Astrocyte of the spinal cord (primary cell): ENCODE measurements at places on chromosomes 5 and 9.

DNA sequence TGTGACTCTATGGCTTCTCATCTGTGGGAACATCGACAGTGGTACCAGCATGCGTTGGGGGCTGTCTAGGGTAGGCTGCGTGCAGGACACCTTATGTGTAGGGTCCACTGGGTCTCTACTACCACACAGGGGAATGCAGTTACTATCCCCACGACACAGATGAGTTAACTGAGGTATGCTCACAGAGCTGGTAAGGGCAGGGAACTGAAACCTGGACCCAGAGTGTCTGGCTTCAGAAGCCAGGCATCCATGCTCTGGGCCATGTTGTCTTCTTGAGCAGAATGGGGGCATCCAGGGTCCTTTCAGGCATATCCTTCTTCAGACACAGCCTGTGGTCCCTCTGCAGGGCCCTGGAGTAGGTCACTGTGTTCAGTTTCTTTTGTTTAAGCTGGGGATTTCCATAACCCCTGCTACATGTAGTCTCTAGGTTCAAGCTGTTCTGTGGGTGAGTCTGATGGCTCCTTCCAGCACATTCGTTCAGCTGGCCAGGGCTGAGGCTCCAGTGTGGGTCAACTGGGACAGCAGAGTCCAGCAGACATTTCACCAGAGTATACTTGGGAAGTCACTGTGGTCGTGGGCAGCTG, 148.8 kb downstream of the GADD45G start:
- no peak for DNase-seq

DNA sequence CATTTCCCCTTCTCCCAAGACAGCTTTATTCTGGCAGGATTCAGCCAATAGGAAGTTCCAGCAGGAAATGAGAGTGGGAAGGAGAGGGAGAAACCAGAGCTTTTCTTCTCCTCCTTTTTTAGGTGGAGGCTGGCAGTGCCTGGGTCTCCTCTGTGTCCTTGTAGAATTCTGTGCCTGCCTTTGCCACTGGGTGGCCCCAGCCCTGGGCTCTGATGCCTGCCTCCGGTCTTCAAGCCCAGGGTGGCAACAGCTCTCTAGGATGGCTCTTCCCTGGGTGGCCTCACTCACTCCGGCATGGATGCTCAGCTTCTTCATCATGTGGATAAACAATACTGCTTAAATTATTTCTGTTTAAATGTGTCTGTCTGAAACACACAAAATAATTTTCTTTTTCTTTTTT, 694.8 kb downstream of the SEMA5A start:
- no peak for DNase-seq

- DNase-seq: no peak
Observed at GRCh38 chr5:106649031-106649430, 1021.7 kb downstream of the EFNA5 start.

GRCh38 chr5:175860531-175861045, 10.8 kb upstream of the CPLX2 start:
- DNase-seq: no peak

- no peak for DNase-seq
Observed at GRCh38 chr5:170603109-170603508, 99.3 kb downstream of the KCNIP1 start.

GRCh38 chr5:59810041-59810440, 83.5 kb downstream of the PDE4D start:
- DNase-seq: peak; percentile 74

DNA sequence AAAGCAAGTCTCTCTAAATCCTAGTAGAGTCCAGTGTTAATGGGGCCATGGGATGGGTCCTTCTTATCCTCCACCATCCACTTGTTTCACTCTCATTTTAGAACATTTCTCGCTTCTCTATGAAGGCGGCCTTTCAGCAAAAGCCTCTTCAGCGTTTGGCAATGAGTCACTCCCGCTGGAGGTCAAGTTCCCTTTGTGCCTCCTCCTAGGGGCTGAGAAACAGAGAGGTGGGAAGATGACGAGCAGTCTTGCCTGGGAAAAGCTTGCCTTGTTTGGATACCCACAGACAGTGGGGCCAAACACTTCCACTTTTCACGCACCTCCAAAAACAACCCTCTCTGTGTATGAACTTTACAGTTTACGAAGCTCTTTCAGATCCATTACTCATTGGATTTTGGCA, 168.8 kb downstream of the GABBR2 start:
- peak; percentile 59 for DNase-seq

- no peak for DNase-seq
Observed at GRCh38 chr9:99166149-99166548, 55.6 kb downstream of the ALG2 start.

GRCh38 chr5:31285025-31285424, 91.5 kb downstream of the CDH6 start:
- no peak for DNase-seq

GRCh38 chr9:126809068-126809467, 4.2 kb downstream of the ZBTB43 start:
- no peak for DNase-seq

- peak; percentile 35 for DNase-seq
Observed at GRCh38 chr9:137302449-137303150, 529 bp upstream of the NRARP start.

- no peak for DNase-seq
Observed at GRCh38 chr9:135930446-135931345, 23.4 kb upstream of the CAMSAP1 start.

DNA sequence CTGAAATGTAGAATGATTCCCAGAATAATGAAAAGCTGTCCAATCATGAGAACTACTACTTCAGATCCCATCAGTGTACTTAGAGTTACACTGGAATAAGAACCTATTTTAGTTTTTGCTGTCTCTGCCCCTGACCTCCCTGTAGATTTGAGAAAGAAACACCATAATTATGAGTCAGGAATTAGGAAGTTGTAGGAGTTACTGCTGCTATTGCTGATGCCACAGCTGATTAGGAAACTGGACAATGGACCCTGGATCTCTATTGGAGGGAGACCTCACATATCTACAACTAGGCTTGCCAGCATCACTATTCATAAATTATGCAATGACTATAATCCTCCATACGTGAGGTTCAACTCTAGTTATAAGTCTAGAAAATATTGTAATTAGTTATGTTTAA, 48.8 kb upstream of the EDIL3 start:
- peak; percentile 32 for DNase-seq

DNA sequence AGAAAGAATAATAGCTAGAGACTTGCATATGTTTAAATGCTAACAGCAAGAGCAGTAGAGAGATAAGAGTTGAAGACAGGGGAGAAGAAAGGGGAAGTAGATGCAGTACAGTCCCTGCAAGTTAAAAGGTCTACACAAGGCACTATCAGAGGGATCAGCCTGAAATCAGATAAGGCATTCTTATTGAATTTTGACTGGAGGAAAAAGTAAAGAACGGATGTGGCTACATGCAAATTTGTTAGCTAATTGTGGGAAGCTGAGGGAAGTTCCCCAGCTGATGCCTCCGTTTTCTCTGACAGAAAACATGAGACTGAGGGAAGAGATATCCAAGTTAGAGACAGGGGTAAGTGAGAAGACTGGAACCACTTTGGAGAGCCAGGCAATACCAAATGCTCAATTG, 12.9 kb upstream of the RHOBTB3 start:
- no peak for DNase-seq

- DNase-seq: peak; percentile 95
Observed at GRCh38 chr9:98488571-98489312, 220.0 kb downstream of the GABBR2 start.

- no peak for DNase-seq
Observed at GRCh38 chr9:129322641-129323375, 144.7 kb upstream of the IER5L start.

DNA sequence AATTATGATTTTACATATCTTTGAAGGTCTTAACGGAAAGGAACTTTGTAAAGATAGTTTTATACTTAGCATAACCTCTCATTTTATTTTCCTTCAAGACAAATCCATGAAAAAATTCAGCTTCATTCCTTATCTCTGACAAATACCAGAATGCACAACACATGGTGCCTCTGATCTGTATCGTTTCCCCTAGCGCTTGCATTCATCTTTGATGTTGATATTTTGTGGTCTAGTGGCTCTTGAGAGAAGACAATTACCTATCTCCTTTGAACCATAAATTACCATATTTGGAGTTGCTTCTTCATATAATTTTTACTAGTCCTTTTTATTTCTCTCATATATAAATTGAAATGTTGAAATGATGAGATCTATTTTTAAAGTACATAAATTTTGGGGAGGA, 551.3 kb downstream of the PDE4D start:
- no peak for DNase-seq

GRCh38 chr9:134970719-134971118, 53.0 kb upstream of the FCN1 start:
- DNase-seq: no peak

DNA sequence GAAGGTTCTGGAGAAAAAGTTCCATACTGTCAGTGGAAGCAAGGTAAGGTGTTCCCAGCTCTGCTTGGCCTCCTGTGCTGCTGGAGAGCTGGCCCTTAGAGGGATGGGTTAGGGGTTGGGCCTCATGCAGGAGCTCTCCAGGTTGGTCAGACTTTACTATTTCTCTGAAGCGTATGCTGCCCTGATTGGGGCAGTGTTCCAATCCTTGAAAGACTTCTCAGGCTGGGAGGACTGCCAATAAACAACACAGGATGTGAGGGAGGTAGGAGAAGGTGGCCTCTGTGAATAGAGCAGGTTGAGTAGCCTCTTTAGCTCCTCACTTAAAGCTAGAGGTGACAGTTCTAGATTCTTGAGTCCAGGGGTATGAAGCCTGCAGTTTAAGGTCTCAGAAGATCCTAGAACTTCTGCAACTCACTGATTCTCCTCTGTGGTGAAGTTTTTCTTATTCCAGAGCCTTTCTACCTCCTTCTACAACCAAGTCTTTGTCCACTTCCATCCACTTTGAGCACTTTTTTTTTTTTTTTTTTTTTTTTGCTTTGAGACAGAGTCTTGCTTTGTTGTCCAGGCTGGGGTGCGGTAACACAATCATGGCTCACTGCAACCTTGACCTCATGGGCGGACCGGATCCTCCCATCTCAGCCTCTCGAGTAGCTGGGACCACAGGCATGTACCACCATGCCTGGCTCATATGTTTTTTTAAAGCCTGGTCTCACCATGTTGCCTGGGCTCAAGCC, 3.0 kb downstream of the HNRNPAB start:
- peak; percentile 73 for DNase-seq

GRCh38 chr5:1387059-1387755, 42.3 kb upstream of the CLPTM1L start:
- no peak for DNase-seq

GRCh38 chr5:80754900-80755299, 100.1 kb upstream of the DHFR start:
- DNase-seq: peak; percentile 79

- DNase-seq: peak; percentile 97
Observed at GRCh38 chr9:91131433-91131839, 230.3 kb downstream of the AUH start.

DNA sequence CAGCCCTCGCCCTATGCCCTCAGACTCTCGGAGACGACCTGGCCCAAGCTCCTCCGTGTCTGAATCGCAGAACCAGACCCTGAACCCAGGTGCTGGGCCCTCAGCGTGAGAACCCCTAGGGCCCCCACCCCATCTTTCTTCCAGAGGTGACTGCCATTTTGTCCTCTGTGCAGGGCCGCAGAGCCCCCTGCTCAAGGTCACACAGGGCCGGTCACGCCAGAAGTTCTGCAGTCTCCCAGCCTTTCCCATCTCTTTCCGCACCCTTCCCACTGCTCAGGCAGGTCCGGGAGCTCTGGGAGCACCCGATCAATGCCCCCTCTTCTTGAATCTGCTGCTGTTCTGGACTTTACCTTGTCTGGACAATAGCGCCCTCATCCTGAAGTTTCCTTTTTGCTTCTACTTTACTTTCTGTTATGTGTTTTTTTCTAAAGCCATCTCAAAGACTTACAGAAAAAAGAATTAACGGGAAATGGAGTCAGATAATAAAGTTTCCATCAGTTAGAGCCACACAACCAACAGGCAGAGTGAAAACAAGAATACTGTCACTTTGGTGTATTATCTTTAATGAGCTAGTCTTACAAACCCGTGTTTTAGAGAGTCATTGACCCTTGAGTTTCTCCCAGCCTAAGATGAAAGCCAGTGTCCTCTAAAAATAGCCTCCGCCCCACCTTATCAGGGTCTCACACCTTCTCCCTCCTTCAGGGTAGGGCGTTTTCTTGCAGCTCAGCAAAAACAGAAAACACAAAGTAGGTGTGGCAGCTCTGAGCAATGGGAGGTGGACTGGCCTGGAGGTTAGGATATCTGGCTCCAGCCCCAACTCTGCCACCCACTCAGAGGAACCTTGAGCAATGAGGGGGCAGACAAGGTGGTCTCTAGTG, 1.8 kb downstream of the TMOD1 start:
- DNase-seq: no peak

GRCh38 chr9:129040113-129040643, 3.8 kb downstream of the MIGA2 start:
- DNase-seq: no peak

- DNase-seq: no peak
Observed at GRCh38 chr5:80181618-80182211, 74.1 kb downstream of the SERINC5 start.

DNA sequence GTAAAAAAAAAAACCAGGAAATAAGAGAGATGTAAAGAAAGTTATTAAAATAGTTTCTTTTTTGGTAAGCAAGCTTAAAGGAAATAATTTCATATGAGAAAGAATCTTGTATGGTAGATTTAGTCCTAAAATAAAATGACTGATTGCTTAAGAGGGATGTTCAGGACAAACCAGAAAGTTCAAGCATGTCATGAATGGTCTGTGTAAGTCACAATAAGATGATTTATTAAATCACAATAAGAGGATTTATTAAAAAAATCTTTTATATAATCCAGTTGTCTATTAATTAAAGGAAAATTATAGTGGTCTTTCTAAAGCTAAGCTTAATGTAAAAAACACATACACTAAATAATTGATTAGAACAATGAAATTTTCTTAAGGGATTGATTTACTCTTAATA, 91.8 kb upstream of the OR13F1 start:
- DNase-seq: peak; percentile 12

- DNase-seq: no peak
Observed at GRCh38 chr9:209143-209758, 5.4 kb upstream of the DOCK8 start.

- peak; percentile 58 for DNase-seq
Observed at GRCh38 chr5:43156388-43156787, 35.6 kb upstream of the NIM1K start.

DNA sequence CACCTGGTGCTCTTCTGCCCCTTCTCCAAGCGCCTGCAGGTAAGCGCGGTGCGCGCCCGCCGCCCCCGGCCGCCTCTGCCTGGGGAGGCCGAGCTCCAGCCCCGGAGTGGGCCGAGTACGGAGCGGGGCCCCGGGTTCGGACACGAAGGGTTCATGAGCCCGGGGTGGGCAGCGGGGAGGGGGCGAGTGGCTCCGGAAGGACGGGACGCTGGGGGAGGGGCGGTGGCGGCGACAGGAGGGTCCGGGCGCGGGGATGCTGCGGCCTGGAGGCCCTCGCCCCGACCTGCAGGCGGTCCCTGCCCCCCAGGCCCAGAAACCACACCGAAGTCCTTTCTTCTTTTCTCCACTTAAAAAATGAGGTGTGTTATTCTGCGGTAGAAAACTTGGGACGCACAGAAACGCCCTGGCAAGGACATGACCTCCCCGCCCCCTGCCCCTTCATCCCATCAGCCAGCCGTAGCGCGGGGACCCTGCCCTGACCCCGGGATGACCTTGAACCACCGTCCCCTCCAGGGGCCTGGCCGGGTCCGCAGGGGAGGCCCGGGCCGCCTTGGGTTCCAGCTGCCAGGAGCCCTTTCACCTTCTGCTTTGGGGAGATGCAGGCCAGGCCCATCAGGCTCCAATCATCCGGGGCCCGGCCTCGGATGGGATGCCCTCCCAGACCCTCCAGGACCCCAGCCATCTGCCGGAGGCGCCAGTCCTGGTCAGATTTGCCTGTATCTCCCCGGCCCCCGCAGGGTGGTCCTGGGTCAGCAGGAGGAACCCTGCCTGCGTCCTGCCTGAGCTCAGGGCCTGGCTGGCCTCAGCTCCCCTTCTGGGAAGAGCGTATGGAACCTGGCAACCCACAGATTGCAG, 545 bp downstream of the DIPK1B start:
- no peak for DNase-seq

GRCh38 chr9:115033800-115034199, 84.2 kb downstream of the TNC start:
- no peak for DNase-seq
